Mucosa of descending colon (tissue), 3 donors: ENCODE measurements at places on chromosomes 1 and 21. TPM values are rescaled to one million over a fixed set of nuclear protein-coding genes. Genes with fewer than 3 reads are reported as not detected.

GRCh38 chr1:230268371-230269170 is 157.6 kb downstream of the PGBD5 start:
- DNase-seq, result peak; percentile 72

GRCh38 chr1:226656201-226656600 is 82.9 kb downstream of the ITPKB start:
- peak; percentile 55 for DNase-seq

DNA sequence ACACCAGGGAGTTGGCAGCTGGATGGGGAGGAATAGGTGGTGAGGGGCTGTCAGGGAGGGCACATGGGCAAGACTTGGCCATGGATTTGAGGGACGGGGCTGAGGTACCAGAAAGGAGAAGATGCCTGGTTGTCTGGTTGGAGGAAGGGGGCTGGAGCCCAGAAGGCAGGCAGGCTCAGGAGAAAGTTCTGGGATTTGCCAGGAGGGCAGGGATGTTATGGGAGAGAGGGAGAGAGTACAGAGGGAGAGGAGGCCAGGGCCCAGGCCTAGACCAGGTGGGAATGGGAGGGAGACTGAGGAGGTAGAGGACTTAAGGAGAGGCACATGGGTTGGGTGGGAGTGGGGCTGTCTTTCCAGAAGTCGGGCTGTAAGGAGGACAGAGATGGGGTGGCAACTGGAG is 4.3 kb downstream of the A3GALT2 start:
- no peak for DNase-seq

DNA sequence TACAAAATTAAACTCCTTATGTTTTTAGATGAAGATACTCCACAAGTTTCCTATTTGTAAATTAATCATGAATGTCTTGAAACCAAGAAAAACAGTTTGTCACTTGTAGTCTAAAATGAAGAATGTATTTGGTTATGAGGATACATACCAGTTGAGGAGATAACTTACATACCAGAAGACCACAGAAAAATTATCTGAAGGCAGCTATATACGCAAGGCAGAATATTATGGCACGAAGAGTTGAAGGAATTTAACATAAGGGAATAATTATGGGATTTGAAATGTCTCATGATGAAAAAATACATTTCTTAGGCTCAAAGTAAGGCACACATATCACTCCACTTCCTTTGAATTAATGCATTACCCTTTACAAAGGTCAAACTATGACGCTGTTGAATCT is 73.3 kb downstream of the IFI44 start:
- DNase-seq, result no peak

ADGRB2 gene
- total RNA-seq, result 3.8 TPM

GRCh38 chr1:92016720-92017316 is 13.0 kb upstream of the EPHX4 start:
- DNase-seq, result no peak

ITLN2 gene
- total RNA-seq, result not detected

GRCh38 chr21:42305707-42306147 is 9.5 kb downstream of the TFF3 start:
- DNase-seq, result no peak

DNA sequence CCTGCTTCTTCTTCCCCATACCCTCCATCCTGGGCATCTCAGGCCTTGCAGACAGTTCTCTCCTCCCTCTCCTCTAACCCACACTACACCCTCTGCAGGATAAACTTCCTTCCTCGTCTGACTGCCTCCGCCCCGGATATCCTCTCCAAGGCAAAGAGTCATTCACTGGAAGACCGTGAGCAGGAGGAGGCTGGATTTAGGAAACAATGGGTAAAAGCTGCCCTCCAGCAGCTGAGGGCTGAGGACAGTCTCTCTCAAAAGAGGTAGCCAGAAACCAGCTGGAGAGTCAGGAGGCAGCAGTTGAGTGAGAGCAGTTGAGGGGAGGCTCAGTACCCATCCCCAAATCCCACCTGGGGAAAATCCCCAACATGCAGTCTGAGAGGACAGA is 1.4 kb downstream of the CSRP1 start:
- peak; percentile 58 for DNase-seq

DNA sequence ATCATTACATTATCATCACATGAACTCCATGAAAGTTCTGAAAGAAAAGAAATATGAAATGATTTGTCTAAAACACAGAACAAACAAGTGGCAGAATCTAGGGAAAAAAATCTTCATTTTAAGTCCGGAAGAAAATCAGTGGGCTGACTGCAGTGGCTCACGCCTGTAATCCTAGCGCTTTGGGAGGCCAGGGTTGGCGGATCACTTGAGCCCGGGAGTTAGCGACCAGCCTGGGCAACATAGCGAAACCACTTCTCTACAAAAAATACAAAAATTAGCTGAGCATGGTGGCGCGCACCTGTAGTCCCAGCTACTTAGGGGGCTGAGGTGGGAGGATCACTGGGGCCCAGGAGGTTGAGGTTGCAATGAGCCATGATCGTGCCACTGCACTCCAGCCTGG is 4.8 kb downstream of the FOXJ3 start:
- DNase-seq, result no peak

FMO4 gene
- total RNA-seq, result 8.7 TPM
